ENCODE measurements at places on chromosomes 7 and 10.

DNA sequence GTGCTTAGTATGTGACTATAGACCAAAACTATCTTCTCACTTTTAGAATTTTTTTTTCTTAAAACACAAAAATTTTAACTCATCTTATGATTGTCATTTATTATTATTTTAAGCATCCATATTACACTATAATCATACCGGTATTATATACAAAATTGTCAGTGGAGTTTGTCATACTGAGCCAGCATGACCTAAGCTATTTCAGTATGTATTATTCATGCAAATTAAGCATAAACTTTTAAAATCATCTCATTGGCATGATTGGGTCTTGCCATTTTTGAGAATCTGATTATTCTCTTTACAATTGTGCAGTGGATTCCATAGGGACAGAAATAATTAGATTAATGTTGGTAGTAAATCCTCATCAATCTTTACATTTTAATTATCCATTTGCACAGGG lies 46.2 kb upstream of the STMP1 start:
- no peak for DNase-seq

DNA sequence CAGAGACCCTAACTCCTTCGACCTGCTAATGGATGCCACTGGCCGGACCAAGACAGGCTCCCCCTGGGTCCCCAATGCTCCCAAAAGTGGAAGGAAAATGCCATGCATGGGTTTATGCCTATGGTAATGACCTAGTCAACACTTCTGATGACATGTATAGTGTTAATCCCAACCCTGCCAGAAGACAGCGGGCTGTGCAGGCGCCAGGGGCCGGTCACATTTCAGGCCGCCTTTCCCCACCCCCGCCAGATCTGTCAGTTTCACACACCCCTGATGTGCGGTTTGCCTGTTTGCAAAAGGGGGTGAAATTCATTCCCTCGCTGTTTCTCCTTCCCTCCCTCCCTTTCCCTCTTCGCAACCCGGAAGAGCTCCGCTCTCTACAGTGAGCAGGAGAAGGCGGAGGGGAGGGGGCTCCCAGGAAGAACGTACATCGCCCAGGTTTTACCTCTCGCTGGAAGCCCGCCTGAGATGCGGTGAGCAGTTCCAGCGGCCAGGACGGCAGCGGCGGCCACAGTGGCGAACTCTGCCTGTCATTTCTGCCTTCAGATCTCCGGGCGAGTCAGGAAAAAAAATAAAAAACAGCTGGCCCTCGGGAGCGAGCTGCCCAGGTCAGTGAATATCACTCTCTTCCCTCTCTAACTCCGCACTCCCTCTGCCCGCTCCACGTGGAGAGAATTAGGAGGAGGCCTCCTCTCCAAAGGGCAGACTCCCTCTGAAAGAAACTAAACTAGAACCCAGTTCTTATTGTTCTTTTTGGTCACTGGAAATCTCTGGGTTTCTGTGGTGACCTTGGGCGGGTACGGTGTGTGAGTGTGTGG lies 9.4 kb upstream of the GATA3 start:
- DNase-seq: peak; percentile 39

- DNase-seq: no peak
These were observed 134.0 kb upstream of the SEMA3A start for GRCh38 chr7:84328571-84328970.

DNA sequence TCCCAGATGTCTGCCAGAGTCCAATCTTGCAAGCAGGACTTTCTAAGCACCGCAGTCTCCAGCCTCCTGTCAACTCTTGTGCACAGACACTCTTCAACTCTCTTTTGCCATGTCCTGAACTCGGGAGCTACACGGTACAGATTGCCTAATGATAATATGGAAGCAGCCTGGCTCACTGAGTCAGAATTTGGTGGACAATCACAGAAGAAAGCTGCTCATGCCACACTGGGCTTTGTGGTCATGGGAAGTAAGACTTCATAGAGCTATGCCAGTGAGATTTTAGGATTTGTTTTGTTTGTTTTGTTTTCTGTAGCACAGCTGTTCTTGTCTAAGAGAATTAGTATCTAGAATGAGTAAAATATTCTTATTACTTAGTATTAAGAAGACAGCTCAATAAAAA lies 144.1 kb upstream of the PRSS58 start:
- no peak for DNase-seq

GRCh38 chr10:63501954-63502353 lies 19.2 kb upstream of the REEP3 start:
- DNase-seq: no peak

DNA sequence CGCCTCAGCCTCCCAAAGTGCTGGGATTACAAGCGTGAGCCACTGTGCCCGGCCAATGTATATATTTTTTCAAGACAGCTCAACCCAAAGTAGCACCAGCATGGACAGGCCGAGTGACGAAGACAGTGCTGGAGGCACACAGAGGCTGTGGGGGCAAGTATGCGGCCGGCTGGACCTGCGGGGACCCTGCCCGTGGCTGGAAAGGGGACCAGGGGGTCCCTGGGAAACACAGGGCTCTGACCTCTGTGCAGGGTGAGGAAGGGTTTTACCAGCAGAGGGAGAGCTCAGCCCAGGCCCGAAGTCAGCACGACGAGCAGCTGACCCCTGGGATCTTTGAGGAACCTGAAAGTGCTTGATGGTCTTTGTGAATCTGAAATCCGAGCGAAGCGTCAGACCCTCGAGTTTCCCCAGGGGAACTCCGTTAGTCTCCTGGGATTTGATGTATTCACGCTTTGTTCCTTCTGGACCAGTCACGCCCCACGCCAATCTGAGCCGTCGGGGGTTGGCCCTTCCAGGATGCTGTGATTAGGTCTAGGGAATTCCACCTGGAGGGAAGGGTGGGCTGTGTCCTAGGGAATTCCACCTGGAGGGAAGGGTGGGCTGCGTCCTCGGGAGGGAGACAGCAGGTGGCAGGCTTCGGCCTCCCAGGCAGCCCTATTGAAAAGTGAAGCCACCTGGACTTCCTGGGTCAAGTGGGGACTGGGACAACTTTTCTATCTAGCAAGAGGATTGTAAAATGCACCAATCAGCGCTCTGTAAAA lies 10.9 kb upstream of the ZFAND2A start:
- no peak for DNase-seq

GRCh38 chr7:90988516-90988915 lies 275.7 kb upstream of the FZD1 start:
- DNase-seq: no peak

GRCh38 chr10:88804083-88804812 lies 1.7 kb downstream of the LIPM start:
- DNase-seq: no peak

GRCh38 chr7:132919771-132920170 lies 162.1 kb downstream of the CHCHD3 start:
- DNase-seq: no peak

DNA sequence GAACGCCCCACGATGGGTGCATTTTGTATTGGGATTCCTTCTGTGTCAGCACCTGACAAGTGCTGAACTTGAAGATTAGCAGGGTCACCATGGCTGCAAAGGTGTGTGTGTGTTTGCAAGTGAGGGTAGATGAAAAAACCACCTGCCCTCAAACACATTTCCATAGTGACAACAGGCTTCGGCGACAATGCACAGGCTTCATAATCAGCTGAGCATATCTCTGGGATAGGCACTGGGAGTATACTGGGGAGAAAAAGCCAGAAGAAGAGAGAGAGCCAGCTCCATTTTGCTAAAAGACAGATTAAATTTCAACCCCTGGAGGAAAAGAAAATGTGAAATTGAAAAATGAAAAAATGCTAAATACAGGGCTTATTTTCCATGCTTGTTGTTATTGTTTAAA lies 656.1 kb downstream of the INHBA start:
- no peak for DNase-seq

DNA sequence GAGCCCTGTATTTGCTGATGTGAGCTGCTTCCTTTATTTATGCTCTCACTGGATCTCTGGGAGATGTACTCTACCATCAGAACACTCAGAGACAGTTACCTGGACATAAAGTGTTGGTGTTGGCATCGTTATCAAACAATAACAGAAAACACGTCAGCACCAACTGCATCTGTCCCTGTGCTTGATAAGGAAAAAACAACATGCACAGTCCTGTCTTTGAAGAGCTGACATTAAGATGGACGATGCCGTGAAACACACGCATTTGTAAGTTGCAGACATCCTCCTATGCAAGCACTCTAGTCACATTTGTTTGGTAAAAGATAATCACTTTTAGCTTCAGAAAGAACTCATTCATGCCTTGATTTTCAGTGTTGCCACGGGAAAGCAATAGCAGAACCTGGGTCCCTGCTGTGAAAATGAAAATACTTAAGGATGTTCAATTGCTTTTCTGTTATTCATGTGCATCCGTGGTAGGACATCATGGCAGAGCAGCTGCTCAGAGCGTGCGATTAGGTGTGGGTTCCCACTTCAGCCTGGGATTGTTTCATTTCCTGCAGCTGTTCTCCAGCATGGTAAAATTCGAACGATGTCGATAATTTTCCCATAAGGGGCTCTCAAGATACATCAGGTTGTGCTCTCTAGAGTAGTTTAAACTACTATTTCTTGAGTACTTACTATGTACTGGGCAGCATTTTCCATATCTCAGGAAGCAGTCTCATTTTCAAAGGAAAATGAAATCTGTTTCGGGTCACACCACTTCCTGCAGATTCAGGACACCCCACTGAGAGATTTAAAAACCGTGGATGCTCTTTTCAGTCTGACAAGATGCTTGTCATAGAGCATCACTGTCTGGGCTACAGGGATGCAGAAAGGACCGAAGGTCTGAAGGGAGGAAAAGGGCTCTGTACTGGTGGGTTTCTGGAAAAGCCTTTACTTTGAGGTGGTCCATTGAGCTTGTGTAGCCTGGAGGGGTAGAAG lies 248.7 kb downstream of the CAMK1D start:
- DNase-seq: no peak

DNA sequence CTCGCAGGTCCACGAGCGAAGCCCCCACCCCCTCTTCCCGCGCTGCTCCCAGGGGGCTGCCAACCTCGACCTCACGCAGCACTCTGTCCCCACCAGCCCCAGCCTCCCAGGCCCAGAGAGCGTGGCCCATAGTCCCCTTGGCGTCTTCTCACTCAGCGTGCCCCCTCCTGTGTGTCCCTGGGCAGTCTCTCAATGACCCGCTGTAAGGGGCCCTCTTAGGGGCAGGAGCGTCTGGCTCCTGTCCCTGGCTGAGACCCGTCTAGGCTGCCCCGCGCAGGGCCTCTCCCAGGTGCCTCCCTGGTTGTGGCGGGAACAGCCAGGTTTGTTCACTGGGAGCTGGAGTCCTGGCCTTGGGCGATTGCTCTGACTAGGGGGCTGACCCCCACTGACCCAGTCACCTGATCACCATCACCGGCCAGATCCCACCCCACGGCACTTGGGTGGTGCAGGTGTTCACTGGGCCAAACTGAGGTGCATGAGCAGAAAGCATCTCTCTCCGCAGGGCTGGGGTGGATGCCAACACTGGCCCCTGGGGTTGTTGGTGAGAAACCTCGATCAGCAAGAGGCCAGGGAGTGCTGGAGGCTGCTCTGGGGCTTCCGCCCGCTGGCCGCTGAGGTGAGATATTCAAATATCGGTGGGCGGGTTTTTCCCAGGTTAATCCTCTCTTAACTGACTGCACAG lies 12.6 kb upstream of the WDFY4 start:
- DNase-seq: no peak

GRCh38 chr7:72435925-72436480 lies 23.9 kb upstream of the CALN1 start:
- no peak for DNase-seq

GRCh38 chr7:149884541-149884940 lies 10.8 kb downstream of the ATP6V0E2 start:
- DNase-seq: no peak

GRCh38 chr7:29335188-29336083 lies 140.9 kb downstream of the CHN2 start:
- DNase-seq: no peak

DNA sequence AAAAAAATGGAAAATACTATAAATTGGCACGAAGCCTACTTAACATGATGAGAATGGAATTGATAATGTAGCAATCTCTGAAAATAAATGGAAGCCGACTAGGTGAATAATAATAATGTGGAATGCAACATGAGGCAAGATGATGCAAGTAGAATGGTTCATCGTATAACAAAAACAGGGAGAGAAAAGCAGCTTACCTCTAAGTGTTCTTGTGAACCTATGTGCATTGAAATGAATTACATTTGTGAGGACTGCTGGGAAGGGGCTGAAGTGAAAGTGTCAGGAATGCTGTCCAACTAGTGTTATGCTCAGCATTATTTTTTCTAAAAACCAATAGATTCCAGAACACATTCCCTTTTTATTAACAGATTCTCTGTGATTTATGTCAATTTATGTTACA lies 440.6 kb upstream of the LRRN3 start:
- DNase-seq: no peak

- DNase-seq: no peak
These were observed 13.0 kb downstream of the DOCK1 start for GRCh38 chr10:126917975-126918908.

- DNase-seq: no peak
These were observed 276.9 kb downstream of the DNAJB6 start for GRCh38 chr7:157613575-157614322.

GRCh38 chr7:16985621-16986020 lies 103.8 kb upstream of the AGR3 start:
- DNase-seq: no peak

GRCh38 chr10:29306688-29307087 lies 17.8 kb downstream of the LYZL1 start:
- no peak for DNase-seq

DNA sequence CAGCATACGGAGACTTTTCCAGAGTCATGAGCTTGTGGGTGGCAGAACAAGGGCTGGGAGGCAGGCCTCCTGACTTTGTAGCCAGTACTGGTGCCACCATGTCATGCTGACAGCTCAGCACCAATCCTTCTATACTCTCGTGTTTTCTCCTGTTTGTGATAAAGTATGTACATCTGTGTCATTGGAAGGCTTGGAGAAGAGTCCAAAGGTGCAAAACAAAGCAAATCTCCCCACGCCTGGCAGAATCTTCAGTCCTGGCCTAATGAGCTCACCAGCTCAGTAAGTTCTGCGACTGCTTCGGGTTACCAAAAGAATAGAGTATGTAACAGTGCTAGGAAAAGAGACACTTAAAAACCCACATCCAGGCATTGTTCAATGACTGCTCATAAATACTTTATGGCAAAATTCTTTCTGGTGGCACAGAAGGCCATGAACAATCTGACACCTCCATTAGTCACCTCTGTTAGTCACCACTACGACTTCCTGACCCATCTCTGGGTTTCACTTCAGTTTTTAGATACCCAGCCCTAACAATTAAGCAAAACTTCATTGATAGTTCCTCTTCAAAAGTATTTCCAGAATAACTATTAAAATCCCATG lies 24.5 kb downstream of the STEAP1 start:
- no peak for DNase-seq

- no peak for DNase-seq
These were observed 684.2 kb downstream of the LRMDA start for GRCh38 chr10:76115471-76116155.

DNA sequence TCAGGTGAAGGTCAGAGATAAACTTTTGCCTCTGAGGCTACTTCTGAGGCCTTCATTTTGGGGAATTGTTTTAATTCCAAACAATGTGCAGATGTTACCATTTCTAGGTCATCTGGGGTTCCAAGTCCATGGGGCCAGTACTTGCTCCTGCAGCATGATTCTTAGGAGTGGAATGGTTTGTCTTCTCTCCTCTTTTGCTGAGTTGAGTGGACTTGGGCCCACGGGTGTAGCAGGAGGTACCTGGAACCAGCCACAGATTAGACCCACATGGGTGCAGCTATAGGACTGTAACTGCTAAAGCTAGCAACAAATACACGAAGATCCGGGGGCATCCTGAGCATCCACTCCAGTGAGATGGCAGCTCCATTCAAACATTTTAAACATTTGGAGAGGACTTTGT lies 41.6 kb downstream of the WIPF3 start:
- DNase-seq: no peak
